ENCODE measurements at places on chromosomes 3 and 15.

DNA sequence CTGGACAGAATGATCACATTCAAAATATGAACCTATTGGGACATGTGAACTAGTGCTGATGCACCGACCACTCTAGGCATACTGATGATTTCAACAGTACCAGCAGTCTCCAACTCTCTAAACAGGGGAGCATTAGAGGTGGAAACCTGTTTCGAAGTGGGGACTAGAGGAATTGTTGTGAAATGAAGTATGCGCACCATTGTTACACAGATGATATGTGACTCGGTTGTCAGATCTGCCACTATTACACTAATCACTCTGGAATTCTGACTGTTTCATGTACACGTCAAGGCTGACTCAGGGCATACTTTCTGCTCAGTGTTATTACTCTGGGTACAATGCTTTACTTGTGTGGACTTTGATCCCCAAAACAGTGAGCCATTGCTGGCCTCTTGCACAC is 198.2 kb upstream of the UBE2E2 start:
- DNase-seq: no peak

DNA sequence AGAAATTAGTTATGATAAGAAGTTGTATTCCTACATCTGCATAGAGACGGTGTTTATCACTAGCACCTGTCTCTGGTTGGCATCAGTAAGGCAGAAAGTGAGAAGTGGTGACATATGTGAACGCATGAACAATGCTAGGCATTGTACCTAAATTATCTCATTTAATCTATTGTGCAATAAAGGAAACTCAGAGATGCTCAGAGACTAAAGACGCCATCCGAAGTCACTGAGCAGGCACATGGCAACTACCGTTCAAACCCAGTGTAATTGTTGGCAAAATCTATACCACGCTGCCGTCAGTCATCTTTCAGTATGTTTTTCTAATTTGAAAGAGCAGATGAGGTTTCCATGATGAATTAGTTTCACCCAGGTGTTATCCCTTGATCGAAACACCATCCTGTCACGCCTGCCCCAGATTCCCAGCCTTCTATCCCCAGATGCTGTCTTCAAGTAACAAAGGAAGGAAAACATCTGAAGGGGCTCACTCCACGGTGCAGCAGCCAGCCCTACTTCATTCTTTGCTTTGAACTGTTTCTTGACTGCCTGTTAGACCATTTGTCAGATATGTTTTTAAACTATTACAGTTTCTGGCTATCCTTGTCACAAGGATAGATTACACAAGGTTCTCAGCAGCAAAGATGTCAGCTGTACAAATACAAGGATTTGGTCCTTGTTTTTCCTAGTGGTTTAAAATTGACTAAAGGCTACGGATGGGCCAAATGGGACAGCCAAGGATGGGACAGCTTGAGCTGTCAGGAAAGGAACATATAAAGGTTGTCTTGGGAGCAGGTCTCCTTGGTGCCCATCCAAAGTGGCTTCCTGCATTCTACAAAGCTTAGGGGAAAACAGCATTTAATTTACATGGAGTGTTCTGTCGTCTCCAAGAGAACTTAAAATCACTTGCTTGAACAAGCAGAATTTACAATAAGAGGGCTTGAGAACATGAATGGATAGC is 99.1 kb downstream of the TMEM108 start:
- peak; percentile 70 for DNase-seq

- no peak for DNase-seq
Measured at GRCh38 chr3:47204875-47205274, 41.0 kb upstream of the SETD2 start.

GRCh38 chr3:55771503-55771902 is 284.4 kb upstream of the WNT5A start:
- DNase-seq: peak; percentile 26

DNA sequence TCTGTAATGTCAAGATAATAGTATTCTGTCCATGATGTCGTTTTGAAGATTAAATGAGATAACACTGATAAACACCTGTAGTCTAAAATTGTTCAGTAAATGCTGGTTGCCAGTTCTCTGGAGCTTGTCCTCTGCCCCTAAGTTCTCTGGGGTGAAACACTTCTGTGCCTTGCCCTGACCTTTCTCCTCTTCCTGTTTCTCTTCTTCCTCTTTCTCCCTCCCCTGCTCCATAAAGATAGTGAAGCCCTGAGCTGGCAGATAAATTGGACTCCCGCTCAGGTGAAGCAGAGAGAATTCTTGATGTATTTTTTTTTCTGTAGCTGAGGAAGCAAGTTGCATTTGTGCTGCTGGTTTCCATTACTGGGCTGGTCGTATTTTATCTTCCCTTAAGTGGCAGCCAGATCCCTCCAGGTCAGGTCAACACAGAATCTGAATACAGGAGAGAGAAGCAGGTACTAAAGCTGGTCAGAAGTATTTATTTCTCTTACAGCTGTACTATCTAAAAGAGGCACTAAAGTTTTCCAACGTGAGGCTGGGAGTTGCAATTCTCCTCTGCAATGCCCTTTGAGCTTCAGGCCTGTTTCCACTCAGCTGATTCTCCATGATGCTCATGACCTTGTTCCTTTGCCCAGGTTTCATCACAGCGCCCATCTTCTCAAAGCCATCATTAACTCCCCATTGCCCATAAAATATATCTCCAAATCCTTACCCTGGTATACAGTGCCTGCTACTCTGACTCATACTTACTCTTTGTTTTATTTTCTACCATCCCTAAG is 319.3 kb upstream of the CFAP20DC start:
- DNase-seq: no peak

- DNase-seq: no peak
Measured at GRCh38 chr3:53694666-53695323, 151.4 kb downstream of the CHDH start.

DNA sequence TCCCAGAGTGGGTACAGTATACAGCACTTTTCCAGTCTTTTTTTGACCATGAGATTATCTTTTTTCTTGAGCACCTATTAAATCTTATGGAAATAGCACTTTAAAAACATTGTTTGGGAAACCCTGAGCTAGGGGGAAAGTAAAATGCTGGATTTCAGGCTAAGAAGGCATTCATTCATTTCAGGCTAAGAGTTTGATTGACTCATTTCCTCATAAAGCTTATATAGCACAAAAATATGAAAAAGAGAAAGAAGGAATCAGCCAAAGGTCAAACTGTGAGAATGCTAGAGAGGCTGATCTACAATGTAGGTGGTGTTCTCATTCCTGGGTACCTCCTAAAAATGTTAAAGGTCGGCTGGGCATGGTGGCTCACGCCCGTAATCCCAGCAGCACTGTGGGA is 10.5 kb downstream of the TTC23 start:
- DNase-seq: no peak

All from NCI-H146 (cell line).